ENCODE measurements at places on chromosomes 2 and 18.

- no peak for DNase-seq
Measured at GRCh38 chr2:65309699-65310098, 82.1 kb downstream of the ACTR2 start.

DNA sequence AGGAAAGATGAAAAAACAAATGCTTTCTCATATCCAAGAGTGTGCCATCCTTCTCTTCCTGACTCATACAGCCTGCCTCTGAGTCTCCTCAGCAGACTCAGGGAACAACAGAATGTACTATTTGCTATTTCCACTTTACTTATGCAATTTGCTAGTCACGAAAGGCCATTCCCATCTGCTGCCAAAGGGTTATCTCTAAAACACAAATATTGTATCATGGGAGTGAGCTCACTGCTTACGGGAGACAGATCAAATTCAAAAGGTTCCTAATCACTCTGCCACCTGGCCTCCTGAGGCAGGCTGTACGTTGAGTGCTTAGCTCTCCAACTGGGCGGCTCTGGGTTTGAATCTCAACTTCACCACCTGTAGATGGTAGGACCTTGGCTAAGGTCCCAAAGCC is 92.0 kb downstream of the GAREM1 start:
- no peak for DNase-seq

- no peak for DNase-seq
Measured at GRCh38 chr2:15874854-15875804, 65.2 kb upstream of the MYCN start.

- DNase-seq: no peak
Measured at GRCh38 chr2:8549942-8550341, 131.9 kb upstream of the ID2 start.

DNA sequence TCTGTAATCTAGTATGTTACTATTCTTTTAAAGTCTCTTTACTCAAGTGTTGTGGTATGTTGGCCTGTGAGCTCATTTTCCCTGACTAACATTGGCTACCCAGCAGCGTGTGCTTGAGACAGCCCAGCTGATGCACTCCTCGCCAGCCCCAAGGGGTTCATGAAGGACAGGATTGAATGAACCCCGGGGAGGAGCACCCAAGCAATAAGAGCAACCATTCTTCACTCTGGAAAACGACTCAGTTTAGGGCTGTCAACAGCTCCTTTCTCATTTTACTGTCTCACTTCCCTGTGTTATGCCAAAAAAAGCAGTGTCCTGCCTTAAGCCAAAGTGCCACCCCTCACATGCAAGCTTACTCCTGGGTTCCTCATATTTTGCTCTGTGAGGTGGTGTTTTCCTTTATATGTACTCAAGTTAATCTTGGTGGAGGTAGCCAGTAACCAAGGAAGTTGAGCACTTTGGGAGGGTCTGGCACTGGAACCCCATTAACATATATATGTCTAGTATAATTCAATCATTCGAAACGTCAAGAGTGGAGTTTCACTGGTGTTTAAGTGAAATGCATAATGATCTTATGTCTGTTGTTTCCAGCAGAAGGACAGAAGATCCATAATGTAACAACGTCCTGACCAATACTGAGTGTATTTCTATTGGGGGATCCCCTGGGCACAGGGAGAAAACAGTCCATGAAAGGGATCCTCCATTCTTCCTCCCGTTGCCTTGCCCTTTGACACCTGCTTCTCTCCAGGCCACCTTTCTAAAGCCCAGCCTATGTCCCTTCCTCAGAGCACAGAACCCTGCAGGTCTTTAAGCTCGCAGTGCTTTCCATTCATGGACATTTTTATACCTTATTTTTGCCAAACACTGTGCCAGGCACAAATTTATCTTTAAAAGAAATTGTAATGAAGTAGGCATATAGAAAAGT is 43.2 kb downstream of the ATIC start:
- DNase-seq: no peak

GRCh38 chr2:101623031-101623521 is 74.4 kb upstream of the MAP4K4 start:
- DNase-seq: no peak

DNA sequence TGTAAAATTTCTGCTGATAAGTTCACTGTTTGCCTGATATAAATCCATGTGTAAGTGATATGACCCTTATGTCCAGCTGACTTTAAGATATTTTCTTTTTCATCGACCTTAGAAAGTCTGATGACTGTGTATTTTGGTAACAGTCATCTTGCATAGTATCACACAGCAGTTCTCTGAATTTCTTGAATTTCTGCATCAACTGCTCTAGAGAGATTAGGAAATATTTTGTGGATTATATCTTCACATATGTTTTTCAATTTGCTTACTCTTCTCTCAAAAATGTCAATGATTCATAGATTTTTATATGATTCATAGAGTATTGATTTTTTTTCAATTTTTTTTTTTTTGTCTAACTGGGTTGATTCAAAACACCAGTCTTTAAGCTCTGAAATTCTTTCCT is 945.3 kb downstream of the TRIB2 start:
- DNase-seq: no peak

GRCh38 chr2:214029190-214029589 is 381.7 kb upstream of the VWC2L start:
- DNase-seq: no peak

DNA sequence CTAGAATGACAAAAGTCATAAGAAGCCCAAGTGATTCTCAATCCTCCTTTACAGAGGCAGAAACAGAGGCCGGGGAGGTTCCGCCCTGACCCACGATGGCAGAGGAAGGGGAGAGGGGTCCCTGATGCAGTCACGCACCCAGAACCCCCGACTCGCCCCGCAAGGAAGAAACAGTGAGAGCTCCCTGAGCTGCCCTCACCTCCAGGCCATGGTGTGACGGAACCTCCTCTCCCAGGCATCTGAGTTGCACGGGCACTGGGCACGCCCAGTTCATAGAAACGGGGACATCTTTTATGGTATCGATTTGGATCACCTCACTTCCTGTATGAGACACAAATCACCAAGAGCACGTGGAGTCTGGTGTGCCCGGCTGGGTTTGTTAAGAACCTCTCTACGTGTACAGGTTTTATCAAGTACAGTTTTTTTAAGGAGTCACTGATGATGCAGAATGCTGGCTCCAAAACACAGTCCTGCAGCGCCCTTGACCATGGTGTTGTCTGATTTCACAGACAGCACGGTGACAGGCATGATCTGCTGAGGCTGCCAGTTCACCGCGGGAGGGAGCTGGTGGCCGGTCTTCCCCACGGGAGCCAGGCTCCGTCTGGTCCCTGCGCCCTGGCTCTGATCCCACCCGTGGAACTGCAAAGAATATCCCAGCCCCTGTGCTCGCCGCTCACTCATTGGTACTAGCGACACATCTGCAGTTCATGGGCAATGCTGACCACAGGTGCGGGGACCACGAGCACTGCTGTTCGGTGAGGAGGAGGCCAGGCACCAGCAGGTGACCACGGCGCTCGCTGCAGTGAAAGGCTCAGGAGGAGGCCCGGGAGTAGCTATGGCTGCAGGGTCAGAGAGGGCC is 35.6 kb downstream of the PXDN start:
- DNase-seq: no peak

DNA sequence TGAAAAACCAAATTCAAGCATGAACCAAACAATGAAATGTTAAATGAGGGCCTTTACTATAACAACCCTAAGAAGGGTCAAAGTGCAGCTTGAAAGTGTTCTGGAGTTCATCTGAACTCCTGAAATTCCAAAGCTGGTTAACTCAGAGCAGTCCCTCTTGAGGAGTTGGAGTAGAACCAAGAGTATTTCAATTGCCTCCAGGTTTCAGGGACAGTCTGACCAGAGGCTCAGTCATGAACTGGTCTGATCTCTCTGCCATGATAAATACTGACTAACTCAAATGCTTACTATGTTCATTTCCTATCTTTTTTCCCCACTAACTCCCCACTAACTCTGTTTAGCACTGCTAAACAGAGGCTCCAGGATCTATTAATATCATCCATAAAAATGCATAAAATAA is 2.7 kb downstream of the STARD7 start:
- no peak for DNase-seq

GRCh38 chr18:48698707-48699106 is 159.9 kb downstream of the CTIF start:
- DNase-seq: no peak

- no peak for DNase-seq
Measured at GRCh38 chr18:28963481-28963880, 786.6 kb upstream of the CDH2 start.

- no peak for DNase-seq
Measured at GRCh38 chr18:13308369-13308768, 89.8 kb downstream of the LDLRAD4 start.

DNA sequence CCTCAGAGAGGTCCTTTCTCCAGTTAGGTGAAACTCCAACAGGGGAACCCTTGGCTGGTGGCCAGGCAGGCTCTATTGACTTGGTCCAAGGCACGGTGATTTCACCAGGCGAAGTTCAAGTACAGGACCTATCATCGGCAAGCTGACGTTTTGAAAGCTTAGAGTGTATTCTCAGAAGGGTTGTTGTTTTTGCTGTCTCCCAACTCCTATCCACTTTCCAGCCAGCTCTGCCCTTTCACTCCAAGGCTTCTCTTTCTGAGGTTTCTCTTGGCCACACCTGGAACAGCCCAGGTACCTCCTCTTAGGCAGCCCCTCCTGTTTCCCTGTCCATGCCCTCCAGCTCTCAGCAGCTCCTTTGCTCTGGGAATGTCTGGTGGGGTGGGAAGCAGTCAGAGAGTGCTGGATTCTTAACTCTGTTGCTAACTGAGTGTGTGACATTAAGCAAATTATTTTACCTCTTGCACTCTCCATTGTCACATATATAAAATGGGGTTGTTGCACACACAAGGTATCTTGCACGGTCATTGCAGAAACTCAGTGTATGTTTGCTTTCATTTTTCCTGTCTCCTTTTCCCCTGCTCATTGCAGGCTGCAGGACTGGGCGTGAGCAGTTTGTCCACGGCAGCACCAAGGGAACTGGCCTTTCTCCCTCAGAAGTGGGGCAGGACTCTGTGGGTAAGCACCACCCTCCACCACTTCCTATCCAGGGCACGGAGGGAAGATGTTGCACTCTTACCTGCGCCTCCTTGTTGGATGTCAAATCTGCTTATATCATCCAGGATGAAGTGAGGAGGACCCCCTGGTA is 30.2 kb downstream of the CAPN13 start:
- DNase-seq: no peak

DNA sequence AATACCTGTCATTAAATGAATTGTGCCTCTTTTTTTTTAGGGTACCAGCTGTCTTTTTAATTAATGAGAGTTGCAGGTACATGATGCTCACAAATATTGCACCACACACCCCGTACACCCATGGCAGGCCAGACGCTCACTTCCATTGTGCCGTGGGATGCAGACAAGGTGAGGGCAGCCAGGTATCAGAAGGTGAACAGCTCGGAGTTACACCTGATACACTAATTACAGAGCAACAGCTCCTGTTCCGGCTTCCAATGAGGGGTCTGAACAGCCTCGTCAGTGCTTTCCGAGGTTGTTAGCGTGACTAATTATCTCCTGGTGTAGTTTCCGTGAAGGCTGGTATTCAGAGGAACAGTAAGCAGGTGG is 442.8 kb downstream of the ZNF516 start:
- DNase-seq: no peak

DNA sequence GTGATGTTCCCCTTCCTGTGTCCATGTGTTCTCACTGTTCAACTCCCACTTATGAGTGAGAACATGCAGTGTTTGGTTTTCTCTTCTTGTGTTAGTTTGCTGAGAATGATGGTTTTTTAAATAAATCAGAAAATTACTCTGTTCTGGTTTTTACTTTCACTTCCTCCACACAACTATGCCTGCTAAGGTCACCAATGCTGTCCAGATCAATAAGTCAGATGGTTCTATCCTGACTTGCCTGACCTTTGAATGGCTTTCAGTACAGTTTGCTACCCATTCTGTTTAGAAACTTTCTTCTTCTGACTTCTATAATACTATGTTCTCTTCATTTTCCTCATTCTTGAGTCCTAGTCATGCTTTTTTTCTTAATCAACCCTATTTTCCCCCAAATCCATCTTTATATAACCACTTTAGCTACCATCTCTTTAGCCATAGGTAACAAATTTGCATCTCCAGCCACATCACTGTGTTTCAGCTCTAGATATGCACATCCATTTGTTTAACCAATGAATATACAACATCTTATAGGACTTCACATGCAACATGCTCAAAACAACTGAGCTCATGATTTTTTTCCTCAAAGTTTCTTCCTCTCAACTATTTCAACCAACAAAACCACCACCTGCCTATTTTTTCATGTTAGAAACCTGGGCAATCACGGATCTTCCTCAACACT is 58.8 kb upstream of the SLC38A11 start:
- no peak for DNase-seq

DNA sequence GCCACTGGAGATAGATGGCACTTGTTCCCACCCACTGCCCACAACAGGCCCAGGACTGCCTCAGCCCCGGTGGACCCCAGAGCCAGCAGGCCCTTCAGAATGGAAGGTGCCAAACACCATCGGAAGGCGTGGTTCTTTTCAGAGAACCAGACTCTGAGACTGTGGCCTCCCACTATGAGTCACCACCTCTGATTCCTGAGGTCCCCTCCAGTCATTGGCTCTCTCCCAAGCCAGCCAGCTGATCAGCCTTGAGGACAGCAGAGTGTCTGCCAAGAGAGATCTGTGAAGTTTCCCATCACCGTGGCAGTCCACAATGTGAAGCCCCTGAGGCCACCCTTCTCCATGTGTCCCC is 10.4 kb upstream of the MAP3K2 start:
- no peak for DNase-seq

- no peak for DNase-seq
Measured at GRCh38 chr2:3613524-3613905, 18.6 kb downstream of the COLEC11 start.

DNA sequence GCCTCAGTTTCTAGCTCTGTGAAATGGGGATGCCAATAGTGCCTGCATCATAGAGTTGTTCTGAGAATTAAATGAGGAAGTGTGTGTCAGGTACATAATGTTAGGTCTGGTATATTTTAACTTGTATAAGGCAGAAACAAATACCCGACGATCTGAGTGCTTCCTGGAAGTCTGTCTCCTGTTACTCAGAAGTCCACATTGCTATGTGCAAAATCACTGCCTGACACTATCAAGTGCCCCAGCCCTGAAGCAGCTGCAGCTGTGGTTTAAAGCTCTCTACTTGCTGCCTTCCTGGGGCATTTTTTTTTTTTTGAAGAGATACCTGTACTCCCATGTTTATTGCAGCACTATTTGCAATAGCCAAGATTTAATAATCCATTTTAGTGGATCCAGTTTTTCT is 125.3 kb downstream of the SLC4A3 start:
- DNase-seq: no peak

DNA sequence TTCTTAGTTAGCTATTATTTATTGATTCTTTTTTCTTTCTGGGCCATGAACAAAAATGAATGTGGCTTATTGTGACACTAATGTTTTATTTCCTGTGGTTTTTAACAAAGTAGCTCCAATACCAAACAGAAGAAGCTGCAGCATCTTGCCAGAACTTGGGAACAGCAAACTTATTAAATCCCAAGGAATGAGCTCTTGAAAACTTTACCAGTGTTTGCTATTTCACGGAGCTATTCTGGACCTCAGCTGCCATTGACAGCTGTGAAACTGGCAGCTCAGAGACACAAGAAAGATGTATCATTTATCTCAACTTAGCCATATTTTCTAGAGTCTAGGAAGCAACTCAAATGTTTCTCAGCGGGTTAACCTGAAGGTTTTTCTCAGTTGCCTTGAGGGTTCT is 91.0 kb upstream of the NEUROD1 start:
- no peak for DNase-seq

GRCh38 chr2:119659601-119660342 is 19.2 kb upstream of the TMEM177 start:
- no peak for DNase-seq

- no peak for DNase-seq
Measured at GRCh38 chr2:64203131-64203857, 59.1 kb upstream of the PELI1 start.

- DNase-seq: no peak
Measured at GRCh38 chr2:3341336-3341735, 36.3 kb downstream of the EIPR1 start.

- DNase-seq: no peak
Measured at GRCh38 chr18:24593886-24594285, 133.4 kb downstream of the HRH4 start.
